ENCODE measurements at places on chromosomes 3 and 15.
A peak's percentile ranks its signal among the peaks of the same experiment; 100 is the strongest.

- DNase-seq: peak; percentile 59
Observed at GRCh38 chr15:40235201-40235885, 3.5 kb upstream of the PAK6 start.

DNA sequence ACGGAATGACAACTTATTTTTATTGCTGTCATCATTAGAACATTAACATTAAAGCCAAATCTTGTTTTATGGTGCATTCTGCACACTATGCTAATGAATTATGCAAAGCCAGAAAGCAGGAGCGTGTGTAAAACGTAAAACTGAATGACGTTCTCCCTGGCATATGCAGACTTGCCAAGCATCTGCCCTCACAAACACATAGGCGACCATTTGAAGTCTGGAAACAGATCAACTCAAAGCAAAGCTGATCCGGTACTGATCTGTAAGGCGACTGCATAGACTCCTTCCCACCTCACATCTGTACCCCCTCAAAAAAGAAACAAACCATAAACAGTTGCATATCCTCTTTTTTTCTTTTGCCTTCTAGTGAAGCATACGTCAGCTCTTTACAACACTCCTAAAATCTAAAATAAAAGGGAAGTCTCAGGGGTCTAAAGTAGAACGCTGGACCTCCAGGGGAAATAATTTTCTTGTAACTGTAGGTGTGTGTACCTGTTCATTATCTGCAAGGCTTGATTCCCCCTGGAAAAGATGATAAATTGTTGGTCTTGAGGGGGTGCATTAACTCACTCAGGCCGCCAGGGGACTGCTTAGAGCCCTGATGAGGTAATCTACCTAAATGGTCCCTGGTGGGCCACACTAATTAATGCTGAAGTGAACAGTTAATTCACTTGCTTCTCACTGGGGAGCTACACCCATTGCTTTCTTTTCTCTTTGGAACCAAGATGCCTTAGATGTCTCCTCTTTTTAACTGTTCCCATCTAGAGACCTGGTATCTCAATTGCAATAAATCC is 231.4 kb downstream of the CDIN1 start:
- DNase-seq: no peak

DNA sequence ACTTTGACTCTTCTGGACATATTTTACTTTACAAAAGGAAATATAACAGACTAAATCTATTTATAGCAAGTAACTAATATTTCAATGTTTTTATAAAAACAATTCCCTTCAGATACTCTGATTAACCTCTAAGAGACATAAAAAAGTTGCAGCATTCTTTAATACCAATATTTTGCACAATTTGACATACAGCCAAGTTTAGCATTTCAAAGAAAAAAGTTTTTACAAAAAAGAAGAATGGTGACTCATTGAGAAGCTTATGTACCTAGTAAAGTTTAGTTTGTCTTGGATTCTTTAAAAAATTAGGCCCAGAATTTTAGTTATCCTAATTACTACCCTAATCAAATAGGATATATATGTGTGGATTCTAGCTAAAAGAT is 17.6 kb downstream of the DAZL start:
- no peak for DNase-seq

DNA sequence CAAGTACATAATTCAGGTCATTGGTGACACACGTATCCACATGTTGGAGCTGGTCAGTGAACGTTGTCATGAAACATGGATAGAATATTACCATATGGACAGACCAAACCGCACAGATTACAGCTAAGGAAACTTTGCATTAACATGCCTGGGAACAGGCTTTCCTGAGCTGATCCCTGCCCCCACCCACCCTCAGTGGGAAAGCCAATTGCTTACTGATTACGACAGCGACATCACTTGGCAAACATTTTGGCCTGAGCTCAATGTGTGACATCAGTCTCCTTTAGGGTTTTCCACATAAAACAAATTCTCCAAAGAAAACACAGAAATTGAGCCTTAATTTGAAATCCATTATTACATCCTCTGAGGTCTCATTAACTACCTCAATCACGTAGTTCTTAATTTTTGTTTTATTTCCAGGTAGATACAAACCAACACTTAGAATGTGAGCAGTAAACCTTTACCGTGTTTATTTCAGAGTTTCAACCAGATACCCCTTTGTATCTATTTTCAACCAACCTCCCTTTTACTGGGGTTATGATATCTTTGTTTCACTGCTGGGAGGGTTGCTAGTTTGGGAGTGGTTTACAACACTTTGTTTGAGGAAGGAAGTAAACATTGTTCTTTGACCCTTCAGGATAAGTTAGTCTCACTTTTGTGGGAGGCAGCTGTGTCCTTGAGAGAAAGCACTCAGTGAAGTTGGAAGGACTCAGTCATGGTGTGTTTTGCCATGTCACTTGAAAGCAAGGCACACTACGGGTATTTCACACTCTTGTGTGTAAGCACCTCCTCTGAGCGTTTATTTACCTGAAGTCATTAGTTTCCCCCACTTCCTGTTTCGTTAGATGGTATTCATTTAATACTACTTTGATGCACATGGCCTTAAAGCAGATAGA is 103.1 kb downstream of the CMSS1 start:
- DNase-seq: no peak

- no peak for DNase-seq
Observed at GRCh38 chr3:121768452-121768851, 18.9 kb upstream of the GOLGB1 start.

DNA sequence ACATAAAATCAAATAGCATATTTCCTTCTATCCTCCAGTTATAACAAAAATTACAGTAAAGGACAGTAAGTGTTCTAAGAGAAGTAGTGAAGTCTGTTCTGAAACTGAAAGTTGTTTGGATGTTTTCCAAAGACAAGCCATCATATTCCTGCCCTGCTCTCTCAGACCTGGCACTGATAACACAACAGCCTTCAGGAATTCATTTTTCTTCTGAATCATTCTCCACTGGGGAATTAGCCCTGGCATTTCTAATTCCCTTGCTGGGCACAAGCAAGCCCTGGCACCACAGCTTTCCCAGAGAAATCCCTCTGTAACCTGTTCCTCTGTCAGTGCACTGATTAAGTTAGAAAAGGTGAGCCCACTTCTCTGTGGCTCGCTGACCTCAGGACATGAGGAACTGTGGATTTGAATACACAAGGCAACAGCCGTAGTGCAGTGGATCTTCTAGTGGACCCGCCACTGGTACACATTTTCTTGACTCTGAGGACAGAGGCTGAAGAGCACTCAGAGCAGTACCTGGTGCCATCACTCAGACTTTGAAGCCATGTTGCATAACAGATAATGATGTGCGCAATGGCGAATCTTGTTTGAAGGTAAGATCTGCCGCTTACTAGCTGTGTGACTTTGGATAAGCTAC is 61.6 kb downstream of the WWTR1 start:
- DNase-seq: no peak

DNA sequence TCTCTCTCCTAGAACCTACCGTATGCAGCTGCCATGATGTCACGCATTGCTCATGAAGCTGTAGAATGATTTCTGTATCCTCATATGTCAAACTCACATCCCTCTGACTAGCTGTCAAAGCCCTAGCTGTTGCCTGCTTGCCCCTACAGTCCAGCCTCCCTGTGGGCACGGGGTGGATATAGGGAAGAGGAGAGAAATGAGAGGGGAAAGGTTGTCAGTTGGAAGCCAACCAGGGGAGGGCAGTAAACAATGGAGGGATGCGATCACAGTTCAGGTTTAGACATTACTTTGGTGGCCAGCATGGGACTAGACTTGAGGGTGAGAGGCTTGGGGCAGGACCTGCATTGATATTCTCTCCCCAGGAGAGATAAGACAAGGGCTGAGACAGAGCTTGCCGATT is 1.7 kb upstream of the HDGFL3 start:
- DNase-seq: no peak

DNA sequence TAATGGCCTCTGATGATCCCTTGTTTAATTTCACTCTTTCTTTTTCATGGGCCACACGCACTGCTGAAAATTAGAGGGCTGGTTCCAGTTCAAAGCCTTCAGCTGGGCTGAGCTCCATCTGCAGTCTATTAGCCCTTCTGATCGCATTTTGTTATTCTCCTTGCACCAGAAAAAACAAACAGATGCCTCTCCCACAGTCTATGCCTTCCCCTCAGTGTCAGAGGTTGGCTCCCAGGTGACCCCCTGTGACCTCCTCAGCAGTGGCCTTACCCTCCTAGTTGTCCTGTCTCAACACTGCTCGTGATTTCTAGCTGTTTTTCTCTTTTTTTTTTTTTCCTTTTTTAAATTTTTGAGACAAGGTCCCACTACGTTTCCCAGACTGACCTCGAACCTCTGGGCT is 77.1 kb upstream of the PRTG start:
- no peak for DNase-seq

- peak; percentile 53 for DNase-seq
Observed at GRCh38 chr3:125186261-125186787, 26.2 kb downstream of the SLC12A8 start.

DNA sequence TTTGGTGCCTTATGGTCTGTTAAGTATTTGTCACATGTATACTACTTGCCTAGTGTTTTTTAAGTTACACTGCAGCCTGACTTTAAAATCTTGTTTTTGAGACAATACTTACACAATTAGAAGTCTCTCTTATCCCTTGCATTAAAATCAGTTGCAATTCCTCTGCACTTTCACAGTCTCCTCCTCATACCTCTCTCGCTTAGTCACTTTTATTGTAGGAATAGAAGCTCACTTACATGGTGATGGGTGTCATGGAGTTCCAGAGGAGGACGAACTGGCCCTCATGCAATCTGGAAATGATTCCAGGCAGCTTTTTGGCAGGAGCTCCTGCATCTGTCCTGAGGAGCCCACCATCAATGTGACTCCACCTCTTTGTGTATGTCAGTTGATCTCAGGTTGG is 238.4 kb upstream of the TBC1D5 start:
- DNase-seq: no peak

- DNase-seq: no peak
Observed at GRCh38 chr3:58251631-58252035, 14.0 kb downstream of the ABHD6 start.

DNA sequence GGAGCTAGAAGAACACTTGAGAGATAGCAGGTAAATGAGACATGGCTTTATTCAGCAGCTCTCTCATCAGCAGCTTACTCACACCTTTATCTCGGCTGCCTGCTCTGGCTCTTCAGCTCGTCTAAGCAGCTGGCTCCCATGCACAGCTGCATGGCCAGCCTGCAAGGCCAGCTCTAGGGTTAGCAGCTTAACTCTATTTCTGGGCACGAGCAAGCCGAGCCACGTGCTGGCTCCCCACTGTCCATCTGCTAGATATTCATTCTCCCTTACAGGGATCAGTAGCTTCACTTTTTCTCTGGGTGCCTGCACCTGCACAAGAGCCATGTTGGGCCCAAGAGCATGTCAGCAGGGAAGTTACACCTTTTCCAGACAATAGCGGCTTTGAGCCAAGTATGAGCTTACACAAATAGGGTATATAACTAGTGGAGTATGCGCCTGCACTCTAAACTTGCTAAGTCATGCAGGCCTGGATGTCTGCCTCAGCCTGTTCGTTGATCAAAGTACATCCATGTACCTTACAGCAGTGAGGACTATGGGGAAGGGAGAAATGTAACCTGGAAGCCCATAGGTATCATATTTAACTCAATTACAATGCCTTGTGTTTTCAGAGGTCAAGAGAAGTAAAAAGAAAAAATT is 174.9 kb upstream of the SNTN start:
- DNase-seq: no peak

DNA sequence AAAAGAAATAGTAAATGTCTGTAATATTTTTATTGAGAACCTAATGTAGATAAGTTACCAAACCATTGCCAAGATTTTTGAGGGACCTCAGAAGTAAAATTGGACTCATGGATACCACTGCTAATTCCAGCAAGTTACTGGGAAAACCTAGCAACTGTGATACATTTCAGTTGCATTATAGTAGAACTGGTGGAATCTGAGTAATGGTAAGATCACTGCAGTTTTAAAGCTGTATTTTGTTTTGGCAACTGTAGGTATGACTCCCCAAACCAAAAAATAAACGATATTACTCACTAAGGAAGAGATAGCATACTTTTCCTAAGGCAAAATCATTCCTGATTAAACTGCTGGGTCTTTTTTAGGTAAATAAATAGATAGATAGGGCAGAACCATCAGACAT is 54.0 kb downstream of the ARMC8 start:
- no peak for DNase-seq

DNA sequence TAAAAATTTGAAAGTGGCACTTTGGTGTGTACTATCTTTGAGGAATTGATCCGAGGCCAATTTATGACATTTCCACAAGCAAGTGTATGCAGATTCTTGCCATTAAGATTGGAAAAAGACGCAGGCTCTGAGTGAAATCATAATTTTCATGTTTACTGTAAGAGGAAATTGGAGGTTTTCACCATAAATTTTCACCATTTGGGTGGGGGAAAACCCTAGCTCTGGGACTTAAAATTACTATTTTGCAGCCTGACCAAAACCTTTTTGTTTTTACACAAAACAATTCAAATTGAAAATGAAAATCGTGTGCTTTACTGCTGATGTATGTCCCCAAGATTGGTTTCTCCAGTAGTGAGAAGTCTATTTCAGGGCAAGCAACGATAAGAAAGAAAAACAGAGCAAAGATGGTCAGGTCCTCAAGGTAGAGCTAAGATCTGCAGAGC is 282.6 kb downstream of the FOXP1 start:
- no peak for DNase-seq

- no peak for DNase-seq
Observed at GRCh38 chr3:167895684-167896083, 160.2 kb downstream of the SERPINI1 start.

- DNase-seq: no peak
Observed at GRCh38 chr3:162842549-162843216, 1346.1 kb downstream of the OTOL1 start.

- no peak for DNase-seq
Observed at GRCh38 chr15:48559285-48559684, 86.2 kb downstream of the FBN1 start.

DNA sequence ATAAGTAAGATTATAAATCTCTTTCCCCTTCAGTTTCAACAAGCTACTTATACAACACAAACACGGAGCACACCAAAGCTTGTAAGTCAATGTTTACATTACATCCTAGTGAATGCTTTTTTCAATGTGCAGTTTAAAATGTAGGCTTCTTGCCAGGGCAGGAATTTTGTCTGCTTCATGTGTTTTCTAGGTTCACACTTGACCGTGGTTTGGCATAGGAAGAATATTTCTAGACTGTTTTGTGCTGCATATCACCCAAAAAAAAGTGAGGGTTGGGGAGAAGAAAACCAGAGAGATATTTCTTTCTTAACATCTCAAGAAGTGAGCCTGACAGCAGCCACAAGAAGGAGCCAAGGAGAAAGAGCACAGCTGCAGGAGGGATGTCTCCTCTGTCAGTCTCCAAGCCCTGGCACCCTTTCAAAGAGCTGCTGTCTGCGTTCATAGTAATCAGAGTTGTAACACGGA is 255.8 kb downstream of the MEIS2 start:
- DNase-seq: no peak

DNA sequence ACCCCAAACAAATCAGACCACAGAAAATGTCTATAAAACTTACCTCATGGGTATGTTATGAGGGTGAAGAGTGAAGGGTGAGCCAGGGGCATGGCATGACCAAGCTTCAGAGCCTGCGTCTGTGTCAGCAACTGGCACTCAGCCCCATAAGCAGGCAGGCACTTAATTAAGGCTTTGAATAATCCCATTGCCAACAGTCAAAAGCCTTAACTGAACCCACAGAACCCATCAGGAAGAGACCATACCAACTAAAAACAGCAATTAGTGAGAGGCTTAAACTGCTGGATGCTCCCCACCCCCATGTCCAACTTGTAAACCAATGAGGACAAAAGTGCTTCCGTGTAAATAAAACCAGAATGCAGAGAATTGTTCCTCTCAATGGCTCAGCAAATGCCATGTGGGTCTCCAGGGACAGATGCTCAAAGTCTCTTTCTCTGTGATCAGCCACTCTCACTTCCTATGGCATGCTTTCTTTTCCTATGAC is 126.0 kb downstream of the MYLK start:
- DNase-seq: no peak

- no peak for DNase-seq
Observed at GRCh38 chr15:81531109-81531592, 157.1 kb upstream of the TMC3 start.

All from SK-N-SH (cell line).